Kidney (tissue), 22 donors: ENCODE measurements at places on chromosomes 5 and 9.
A peak's percentile ranks its signal among the peaks of the same experiment; 100 is the strongest.

- no peak for DNase-seq
These were observed 204.1 kb downstream of the GABBR2 start for GRCh38 chr9:98504298-98505282.

- peak; percentile 40 for DNase-seq
These were observed 107.7 kb downstream of the GDA start for GRCh38 chr9:72256931-72257330.

- no peak for DNase-seq
These were observed 43.6 kb upstream of the IPPK start for GRCh38 chr9:92713528-92713927.

- DNase-seq, result no peak
These were observed 145.1 kb downstream of the NXNL2 start for GRCh38 chr9:88680041-88680440.

GRCh38 chr5:148981353-148981752, 81.5 kb downstream of the SH3TC2 start:
- DNase-seq, result no peak

- DNase-seq, result peak; percentile 75
These were observed 38.4 kb downstream of the EGR1 start for GRCh38 chr5:138503487-138504270.

GRCh38 chr5:177470759-177471536, 2.5 kb downstream of the DBN1 start:
- DNase-seq, result no peak

GRCh38 chr9:117869712-117870111, 165.5 kb downstream of the TLR4 start:
- DNase-seq, result no peak

DNA sequence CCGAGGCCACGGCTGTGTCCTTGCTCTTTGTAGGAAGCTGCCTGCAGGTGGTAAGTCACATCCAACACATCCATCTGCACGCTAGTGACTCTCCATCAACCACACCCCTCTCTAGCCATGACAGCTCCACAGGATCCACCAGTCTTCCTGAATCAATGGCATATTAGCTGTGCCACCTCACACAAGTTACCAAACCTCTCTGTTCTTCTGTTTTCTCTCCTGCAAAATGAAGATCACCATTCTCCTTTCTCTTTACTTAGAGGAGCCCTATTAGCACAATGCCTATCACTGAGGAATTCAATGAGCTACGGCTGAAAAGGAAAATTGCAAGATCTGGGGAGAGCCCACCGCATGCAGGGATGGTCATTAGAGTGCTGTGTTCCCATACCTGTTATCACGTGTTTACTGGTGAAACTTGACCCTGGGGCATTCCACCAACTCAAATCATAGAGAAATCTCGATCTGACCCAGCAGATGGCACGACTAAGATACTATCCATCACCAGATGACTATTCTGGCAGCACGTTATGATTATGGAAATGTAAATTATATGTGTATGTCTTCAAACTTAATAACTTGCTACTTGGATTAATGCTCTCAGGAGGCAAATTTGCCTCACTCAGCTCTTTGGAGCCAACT, 20.9 kb downstream of the WHRN start:
- DNase-seq, result no peak

DNA sequence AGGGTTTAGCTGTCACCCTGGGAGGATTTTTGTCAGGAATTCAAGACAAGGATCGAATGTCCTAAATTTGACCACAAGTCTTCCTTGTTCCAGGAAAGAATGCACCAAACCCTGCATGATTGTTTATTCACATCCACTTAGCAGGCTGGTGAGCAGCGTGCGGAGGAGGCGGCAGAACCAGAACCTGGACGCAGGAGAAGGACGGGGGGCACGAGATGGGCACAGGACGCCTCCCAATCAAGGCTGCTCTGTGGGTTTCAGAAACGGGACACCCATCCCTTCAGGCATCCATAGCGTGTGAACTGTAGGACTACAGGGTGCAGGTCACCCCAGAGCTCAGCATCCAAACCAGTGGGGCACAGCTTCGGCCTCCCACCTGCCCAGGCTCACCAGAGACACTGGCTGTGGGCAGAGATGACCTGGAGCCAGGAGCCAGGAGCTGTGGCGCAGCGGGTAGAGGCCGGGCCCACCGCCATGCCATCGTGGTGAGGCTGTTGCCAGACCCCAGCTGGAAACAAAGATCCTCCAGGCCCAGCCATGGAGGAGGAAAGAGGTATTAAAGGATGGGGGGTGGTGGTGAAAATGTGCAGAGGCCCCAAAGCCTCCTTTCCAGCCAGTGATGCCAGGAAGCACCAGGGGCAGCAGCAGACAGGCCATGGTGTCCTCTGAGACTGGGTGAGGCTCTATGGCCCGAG, 32.3 kb upstream of the ADAMTS2 start:
- DNase-seq, result no peak

DNA sequence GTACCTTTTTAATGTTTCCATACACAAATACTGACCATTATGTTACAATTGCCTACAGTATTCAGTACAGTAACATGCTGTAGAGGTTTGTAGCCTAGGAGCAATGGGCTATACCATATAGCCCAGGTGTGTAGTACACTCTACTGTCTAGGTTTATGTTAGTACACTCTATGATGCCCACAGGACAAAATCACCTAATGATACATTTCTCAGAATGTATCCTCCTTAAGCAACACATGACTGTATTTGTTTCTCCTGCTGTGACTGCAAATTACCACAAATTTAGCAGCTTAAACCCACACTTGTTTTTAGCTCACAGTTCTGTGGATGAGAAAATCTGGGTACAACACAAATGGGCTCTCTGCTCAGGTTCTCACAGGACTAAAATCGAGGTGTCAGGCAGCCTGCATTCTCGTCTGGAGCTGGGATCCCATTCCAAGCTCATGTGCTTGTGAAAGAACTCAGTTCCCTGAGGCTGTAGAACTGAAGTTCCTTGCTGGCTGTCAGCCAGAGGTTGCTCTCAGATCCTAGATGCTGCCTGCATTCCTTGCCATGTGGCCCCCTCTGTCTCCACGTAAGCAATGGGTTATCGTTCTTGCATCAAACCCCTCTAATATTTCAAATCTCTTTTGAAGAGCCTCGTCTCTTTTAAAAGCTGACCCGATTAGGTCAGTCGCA, 38.6 kb upstream of the PIK3R1 start:
- DNase-seq, result no peak

DNA sequence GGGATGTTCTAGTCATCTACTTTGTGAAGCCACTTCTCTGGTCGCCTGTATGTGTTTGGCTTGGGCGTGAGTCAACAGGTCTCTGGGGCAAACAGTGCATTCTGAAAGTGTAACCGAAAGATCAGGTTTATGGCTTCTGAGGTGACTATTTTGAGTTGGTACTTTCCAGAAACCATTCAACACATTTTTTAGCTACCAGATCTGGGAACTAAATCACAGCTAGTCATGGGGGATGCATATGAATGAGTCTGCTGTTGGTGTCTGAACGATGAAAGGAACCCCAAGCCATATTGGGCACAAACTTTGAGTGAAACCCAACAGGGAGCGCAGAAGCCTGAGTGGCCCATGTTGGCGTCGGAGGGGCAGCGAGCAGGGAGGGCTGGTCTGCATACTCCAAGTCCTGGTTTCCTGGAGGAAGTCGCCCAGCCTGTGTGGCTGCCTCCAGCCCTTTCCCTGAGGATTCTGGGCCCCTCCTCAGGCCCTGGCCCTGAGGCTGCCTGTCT, 35.3 kb downstream of the UBE2QL1 start:
- DNase-seq, result no peak

DNA sequence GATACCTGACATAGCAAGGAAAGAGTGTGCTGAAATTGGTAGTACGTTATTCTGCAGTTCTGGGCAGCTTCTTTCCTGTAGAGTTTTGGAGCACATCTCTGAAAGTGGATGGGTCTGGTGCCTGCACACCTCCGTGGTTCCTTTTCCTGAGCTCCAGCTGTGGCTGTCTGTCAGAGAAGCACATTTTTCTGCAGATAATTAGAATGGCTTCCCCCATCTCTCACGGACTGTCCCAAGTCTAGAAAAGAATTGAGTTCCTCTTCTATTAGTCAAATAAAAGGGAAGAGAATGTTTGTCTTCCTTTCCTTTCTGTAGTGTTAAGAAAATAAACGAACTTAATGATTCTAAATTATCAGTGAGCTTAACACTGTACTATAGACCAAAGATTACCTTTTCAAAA, 55.7 kb downstream of the VCAN start:
- DNase-seq, result no peak

- DNase-seq, result no peak
These were observed 129.0 kb downstream of the DAB2IP start for GRCh38 chr9:121780177-121781040.

DNA sequence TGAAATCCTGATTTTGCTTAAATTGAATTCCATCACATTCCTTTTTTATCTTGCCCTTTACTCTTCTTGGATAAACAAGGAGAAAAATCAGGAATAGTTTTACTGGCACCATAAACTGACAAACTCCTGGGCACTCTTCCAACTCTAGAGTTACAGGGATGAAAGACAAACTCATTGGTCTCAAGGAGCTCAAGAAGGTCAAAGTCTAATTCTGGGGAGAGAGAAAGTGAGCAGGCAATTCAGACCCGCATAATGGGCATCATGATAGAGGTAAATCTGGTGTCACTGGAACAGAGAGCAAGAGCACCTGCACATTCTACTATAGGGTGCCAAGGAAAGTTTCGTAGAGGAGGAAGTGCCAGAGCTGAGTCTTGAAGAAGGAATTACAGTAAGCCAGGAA, 64.8 kb downstream of the GRIN3A start:
- no peak for DNase-seq

DNA sequence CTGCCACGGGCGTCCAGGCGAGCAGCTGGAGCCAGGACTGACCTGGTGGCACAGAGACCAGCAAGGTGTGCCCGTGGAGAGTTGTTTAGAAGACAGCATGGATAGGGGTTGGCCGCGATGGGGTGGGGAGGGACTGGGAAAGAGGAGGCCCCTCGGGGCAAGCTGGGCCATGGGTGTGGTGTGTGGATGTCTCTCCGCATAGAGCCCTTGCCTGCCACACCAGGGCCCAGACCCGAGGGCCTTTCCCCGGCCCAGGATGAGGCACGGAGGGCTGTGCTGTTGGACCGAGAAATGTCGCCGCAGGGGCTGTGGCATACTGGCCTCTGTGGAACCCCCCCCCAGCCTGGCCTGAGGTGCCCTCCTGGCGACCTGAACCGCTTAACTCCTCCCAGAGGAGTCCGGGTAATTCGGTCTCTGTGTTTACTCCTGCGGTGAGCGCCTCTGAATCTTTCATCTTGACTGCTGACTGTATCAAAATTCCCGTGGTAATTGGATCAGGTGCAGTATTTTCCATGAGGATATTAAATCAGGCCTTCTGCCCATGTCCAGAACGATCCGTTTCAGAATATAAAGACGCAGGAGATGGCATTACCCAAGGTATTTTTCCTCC, 22.5 kb upstream of the LAMC3 start:
- peak; percentile 81 for DNase-seq

DNA sequence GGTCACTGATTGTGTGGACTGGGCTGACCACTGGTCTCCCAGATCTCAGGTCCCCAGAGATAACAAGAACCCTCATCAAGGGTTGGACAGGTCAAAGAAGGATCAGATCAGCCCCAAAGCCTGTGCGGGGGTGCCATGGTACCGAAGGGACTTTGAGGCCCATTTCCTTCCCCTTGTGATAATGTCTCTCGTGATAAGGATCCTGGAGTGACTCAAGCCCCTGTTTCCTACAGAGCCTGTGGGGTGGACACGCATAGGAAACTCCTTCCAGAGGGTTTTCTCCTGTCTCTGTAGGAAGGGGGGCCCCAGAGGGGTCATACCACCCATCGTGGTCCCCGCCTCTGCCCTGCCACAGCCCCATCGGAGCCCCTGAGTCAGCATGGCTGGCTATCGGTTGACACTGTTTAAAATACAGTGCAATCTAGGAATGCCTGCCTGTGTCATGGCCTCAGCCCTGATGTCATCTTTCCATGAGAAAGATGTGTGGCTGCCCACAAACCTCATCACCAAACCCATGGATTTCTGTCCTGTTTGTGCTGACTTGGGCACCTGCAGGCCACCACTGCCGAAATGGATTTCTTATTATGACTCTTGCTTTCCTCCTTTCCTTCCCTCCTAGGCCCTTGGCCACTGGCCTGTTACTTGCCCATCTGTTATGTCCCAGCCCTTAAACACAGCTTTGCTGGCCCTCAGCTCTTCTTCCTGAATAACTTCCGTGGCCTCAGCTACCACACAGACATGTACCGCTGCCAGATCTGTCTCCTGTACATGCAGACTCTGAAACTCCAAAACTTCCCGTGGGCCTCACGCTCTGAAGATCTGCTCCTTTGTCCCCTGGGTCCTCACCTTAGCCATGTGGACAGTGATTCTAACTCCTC, 2.9 kb upstream of the CSF2 start:
- DNase-seq, result no peak
